ENCODE measurements at places on chromosomes 5 and 9.

DNA sequence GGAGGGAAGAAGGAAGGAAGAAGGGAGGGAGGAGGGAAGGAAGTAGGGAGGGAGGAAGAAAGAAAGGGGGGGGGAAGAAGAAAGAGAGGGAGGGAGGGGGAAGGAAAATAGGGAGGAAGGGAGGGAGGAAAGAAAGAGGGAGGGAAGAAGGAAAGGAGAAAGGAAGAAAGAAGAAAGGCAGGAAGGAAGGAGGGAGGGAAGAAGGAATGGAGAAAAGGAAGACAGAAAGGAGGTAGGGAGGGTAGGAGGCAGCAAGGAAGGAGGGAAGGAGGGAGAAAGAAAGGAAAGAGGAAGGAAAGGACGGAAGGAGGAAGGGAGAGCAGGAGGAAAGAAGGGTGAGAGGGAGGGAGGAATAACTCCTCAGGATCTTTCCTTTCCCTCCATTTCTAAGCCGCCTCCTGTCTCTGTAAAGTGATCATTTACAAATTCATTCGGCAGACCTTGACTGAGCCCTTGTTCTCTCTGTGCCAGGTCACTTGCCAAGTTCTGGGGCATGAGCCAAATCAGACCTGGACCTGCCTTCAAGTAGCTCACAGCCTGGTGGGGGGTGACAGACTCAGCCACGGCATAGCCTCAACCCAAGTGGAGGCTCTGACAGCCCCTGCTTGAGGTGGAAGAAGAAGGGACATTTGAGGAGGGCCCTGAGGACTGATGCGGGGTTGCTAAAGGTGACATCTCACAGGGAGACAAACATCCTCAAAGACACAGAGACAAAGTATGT, 69.0 kb upstream of the HRH2 start:
- no peak for DNase-seq

DNA sequence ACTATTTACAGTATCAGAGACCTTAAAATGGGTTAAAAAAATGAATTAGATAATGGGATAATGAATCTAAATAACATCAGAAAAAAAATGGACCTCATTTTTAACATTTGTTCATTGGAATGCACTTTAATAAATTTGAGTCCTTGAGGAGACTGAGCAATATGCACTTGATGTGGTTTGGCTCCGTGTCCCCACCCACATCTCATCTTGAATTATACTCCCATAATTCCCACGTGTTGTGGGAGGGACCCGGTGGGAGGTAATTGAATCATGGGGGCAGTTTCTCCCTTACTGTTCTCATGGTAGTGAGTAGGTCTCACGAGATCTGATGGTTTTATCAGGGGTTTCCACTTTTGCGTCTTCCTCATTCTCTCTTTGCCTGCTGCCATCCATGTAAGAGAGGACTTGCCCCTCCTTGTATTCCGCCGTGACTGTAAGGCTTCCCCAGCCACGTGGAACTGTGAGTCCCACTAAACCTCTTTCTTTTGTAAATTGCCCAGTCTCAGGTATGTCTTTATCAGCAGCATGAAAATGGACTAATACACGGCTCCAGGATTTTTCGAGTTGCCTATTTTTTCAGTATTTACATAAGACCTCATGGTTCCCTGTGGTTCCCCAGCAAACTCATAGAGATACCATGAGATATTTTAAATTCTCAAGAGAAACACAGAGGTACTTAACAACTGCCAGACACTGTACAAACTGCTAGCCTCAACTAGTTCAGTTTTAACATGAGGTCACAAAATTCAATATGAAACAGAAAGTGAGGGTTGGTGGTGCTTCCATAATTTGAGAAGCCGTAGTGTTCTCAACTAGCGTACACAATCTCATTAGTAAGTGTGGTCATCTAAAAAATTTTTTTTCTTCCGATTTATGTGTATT, 128.3 kb downstream of the TLE1 start:
- no peak for DNase-seq

- no peak for DNase-seq
Observed at GRCh38 chr5:37501152-37501551, 122.0 kb downstream of the WDR70 start.

DNA sequence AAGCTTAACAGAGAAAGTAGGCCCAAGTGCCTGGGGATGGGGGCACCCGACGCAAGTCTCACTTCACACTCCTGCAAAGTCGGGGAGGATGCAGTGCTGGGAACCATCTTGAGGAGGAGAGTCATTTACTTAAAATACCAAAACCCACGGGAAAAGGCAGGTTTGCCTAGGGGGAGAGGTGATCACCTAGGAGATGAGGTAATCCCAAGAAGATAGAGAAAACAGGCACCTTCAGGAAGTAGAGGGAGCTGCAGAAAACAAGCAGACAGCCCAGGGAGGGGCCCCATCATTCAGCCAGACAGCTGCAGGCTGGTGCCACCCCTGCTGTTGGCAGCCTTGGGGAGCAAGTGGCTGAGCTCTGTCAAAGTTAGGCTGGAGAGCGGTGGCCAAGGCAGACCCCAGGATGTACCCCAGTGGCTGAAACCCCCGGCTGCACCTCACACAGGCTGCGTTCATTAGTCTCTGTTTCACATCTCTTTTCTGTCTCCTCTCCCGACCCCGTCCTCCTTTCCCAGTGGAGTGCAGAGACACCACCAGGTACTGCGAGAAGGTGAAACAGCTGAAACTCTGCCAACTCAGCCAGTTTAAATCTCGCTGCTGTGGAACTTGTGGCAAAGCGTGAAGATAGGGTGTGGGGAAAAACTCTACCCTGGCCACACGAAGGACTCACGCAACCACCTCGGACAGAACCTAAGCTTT, 124.9 kb downstream of the SAXO1 start:
- no peak for DNase-seq

GRCh38 chr9:34386656-34387055, 10.0 kb upstream of the MYORG start:
- DNase-seq = no peak

GRCh38 chr9:31715250-31715649, 669.2 kb upstream of the ACO1 start:
- no peak for DNase-seq

Measured in naive B cell (primary cell).